ENCODE measurements at places on chromosomes 16 and 17.

- DNase-seq = no peak
Observed at GRCh38 chr17:67058036-67058435, 13.7 kb downstream of the CACNG1 start.

GRCh38 chr16:76524356-76524755 is 247.2 kb downstream of the CNTNAP4 start:
- peak; percentile 25 for DNase-seq

GRCh38 chr16:23803591-23804123 is 32.1 kb upstream of the PRKCB start:
- DNase-seq = no peak

- DNase-seq = no peak
Observed at GRCh38 chr17:48799069-48799723, 17.8 kb downstream of the TTLL6 start.

- no peak for DNase-seq
Observed at GRCh38 chr17:2901582-2901981, 105.3 kb downstream of the RAP1GAP2 start.

GRCh38 chr17:43982171-43982570 is 22.3 kb upstream of the NAGS start:
- no peak for DNase-seq

DNA sequence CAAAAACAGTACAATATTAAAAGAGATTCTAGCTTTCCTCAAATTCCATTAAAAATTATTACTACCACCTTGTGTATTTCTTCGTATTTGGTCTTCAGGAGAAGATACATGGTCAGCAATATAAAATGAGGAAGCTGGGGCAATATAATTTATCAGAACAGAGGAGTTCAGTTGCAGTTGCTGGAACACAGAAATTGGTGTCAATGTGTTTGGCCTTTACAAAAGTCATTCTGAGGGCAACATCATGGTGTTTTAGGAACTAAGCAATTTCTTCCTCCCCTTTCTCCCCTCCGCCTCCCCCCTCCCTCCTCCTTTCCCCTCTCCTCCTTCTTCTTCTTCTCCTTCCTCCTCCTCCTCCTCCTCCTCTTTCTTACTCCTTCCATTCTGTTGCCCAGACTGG is 102.1 kb downstream of the YPEL2 start:
- DNase-seq = no peak

- no peak for DNase-seq
Observed at GRCh38 chr17:42081516-42082129, 16.6 kb downstream of the ZNF385C start.

- peak; percentile 23 for DNase-seq
Observed at GRCh38 chr17:47844227-47844626, 3.2 kb upstream of the SCRN2 start.

- no peak for DNase-seq
Observed at GRCh38 chr17:47812146-47812920, 9.3 kb downstream of the OSBPL7 start.

GRCh38 chr17:75047398-75048098 is 523 bp downstream of the KCTD2 start:
- no peak for DNase-seq

GRCh38 chr17:61444831-61445230 is 7.4 kb upstream of the TBX4 start:
- no peak for DNase-seq

GRCh38 chr17:39580082-39580468 is 27.6 kb downstream of the NEUROD2 start:
- DNase-seq = no peak

DNA sequence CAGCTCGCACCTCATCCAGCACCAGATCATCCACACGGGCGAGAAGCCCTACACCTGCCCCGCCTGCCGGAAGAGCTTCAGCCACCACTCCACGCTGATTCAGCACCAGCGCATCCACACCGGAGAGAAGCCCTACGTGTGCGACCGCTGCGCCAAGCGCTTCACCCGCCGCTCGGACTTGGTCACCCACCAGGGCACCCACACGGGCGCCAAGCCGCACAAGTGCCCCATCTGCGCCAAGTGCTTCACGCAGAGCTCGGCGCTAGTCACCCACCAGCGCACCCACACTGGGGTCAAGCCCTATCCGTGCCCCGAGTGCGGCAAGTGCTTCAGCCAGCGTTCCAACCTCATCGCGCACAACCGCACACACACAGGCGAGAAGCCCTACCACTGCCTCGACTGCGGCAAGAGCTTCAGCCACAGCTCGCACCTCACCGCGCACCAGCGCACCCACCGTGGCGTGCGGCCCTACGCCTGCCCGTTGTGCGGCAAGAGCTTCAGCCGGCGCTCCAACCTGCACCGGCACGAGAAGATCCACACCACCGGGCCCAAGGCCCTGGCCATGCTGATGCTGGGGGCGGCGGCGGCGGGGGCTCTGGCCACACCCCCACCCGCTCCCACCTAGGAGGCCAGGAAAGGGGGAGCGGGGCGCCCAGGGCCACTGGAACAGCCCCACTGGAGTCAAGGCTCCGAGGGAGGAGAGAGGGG is 7.5 kb downstream of the ZNF205 start:
- DNase-seq = no peak
